MCF 10A (cell line): ENCODE measurements at places on chromosomes 11 and 22. TPM values are rescaled to one million over a fixed set of nuclear protein-coding genes. Genes with fewer than 3 reads are reported as not detected.
A peak's percentile ranks its signal among the peaks of the same experiment; 100 is the strongest.

GRCh38 chr22:44884968-44885805 lies 124.6 kb downstream of the PHF21B start:
- H3K27ac ChIP-seq: no peak overlapping the region
- peaks cover 4% of the 10 kb centered on the region for H3K36me3 ChIP-seq
- no peaks in the 10 kb centered on the region for H3K4me1 ChIP-seq
- no peak overlapping the region for H3K4me3 ChIP-seq

GRCh38 chr22:32354360-32355351 lies 3.0 kb upstream of the RFPL3 start:
- H3K36me3 ChIP-seq: no peaks in the 10 kb centered on the region
- no peaks in the 10 kb centered on the region for H3K4me1 ChIP-seq
- peaks cover 56% of the 10 kb centered on the region for H3K27me3 ChIP-seq
- no peak overlapping the region for H3K4me3 ChIP-seq
- no peak overlapping the region for H3K27ac ChIP-seq

DNA sequence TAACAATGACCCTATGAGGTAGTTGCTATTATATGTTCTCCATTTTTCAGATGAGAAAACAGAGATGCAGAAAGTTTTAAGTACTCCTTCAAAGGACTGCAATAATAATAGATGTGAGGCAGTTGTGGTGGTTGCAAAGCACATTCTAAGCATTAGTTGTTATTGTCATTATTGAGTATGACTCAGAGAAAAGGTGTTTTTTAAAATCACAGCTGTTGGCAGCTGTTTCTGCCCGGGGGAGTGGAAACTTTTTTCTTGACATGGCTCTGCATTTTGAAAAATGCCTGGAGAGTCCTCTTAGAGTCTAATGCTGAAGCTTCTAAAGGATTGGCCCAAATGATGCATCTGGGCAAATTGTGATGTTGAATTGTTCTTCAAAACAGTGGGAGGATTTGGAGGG lies 244.5 kb upstream of the MPPED2 start:
- DNase-seq: no peak
- H3K27me3 ChIP-seq: peaks cover 13% of the 10 kb centered on the region
- H3K27ac ChIP-seq: no peak overlapping the region

DNA sequence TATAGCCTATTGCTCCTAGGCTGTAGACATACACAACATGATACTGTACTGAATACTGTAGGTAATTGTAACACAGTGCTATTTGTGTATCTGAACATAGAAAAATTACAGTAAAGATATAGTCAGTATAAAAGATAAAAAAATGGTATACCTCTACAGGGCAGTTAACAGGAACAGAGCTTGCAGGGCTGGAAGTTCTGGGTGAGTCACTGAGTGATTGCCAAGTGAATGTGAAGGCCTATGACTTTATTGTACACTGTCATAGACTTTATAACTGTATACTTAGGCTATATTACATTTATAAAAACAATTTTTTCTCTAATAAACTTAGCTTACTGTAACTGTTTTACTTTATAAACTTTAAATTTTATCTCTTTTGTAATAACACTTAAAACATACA lies 332.4 kb upstream of the ARHGAP42 start:
- H3K27me3 ChIP-seq: peaks cover 11% of the 10 kb centered on the region
- peak; percentile 8 for DNase-seq
- H3K27ac ChIP-seq: no peak overlapping the region
- H3K4me1 ChIP-seq: no peaks in the 10 kb centered on the region
- no peak overlapping the region for H3K4me3 ChIP-seq
- H3K36me3 ChIP-seq: no peaks in the 10 kb centered on the region

- no peaks in the 10 kb centered on the region for H3K36me3 ChIP-seq
- no peak for DNase-seq
- H3K4me1 ChIP-seq: no peaks in the 10 kb centered on the region
- H3K27ac ChIP-seq: no peak overlapping the region
- no peak overlapping the region for H3K4me3 ChIP-seq
These were observed 3.4 kb downstream of the DCHS1 start for GRCh38 chr11:6652182-6652581.

DNA sequence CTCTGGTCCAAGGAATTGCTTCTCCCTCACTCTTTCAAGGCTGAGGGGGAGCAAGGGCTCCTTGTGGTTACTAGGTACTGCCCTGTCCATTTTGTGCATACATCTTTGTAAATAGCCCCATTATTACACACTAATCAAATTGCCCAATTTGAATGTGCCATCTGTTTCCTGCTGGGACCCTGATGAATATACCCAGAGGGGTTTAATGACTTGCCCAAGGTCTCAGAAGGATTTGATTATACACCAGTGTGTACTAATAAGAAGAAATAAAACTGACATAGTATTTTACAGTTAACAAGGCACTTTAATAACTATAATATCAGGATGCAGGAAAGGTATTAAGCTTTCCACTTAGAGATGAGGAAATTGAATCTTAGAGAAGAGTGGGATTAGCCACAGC lies 64.6 kb upstream of the PTPRJ start:
- H3K4me1 ChIP-seq: peaks cover 7% of the 10 kb centered on the region
- no peak for DNase-seq
- H3K27ac ChIP-seq: no peak overlapping the region
- H3K27me3 ChIP-seq: no peaks in the 10 kb centered on the region

DNA sequence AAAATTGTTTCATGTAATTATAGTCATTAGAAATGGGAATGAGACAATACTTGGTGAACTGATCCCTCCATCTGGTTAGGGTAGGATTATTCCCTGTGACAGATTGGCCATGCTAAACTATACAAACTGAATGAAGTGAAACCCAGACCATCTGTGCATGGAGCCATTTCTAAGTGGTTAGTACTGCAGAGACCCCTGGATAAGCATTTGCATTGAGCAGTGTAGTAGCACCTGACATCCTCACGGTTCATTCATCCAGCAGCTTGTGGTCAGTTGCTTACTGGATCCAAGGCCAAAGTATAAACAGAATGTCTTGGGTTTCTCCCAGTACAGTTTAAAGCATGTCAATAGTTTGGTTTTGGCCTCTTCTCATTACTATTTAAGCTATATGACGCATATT lies 93.8 kb upstream of the ARHGAP42 start:
- H3K4me3 ChIP-seq: no peak overlapping the region
- peaks cover 56% of the 10 kb centered on the region for H3K27me3 ChIP-seq
- no peaks in the 10 kb centered on the region for H3K4me1 ChIP-seq
- H3K27ac ChIP-seq: no peak overlapping the region
- no peak for DNase-seq

The OR5P2 gene
- not detected in 2 replicates for total RNA-seq
